NCI-H1092 (cell line): ENCODE measurements at places on chromosomes 3 and 15.

DNA sequence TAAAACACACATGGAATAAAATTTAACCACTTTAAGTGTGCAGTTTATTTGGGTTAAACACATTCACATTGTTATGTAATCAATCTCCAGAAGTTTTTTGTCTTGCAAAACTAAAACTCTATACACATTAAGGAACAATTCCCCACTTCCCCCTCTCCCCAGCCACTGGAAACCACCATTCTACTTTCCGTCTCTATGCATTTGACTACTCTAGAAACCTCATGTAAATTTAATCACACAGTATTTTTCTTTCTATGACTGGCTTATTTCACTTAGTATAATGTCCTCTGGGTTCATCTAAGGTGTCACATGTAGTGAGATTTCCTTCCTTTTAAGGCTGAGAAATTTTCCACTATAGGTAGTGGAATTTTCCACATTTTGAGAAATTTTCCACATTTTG, 568.7 kb upstream of the UBE2E2 start:
- no peak for DNase-seq

DNA sequence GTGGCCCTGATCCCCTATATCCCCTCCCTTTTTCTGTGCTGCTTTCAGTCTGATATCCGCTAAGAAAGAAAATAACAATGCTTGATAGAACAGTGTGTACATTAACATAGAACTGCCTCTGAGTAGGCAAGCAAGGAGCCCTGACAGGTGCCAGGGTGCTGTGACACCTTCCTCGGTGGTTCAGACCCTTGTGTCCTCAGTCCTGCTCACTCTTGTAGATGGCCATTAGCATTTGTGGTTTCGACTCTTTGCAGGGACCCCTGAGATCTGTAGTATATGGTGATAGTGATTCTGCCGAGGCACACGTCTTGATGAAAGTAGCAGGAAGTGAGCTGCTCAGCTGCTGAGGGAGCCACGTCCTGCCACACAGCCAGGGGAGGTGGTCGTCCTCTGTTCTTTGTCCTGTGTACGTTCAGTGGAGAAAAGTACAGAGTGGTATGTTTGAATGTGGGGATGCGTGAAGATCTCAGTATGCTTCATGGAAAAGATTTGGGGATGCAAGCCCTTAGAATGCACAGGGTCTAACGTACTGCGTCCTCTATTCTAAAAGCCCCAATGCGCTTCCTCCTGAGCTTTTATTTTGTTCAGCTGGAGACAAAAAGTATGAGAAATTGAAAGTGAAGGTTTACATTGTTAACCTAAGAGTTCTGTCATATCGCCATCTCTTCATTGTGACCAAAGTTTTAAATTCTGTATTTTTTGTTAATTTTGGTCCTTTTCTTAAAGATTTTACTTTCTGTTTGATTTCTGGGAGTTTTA, 35.4 kb downstream of the PXYLP1 start:
- DNase-seq, result no peak

- DNase-seq, result no peak
Measured at GRCh38 chr3:174431717-174432116, 427.4 kb upstream of the NAALADL2 start.

GRCh38 chr3:23262766-23263165, 59.6 kb downstream of the UBE2E2 start:
- no peak for DNase-seq

DNA sequence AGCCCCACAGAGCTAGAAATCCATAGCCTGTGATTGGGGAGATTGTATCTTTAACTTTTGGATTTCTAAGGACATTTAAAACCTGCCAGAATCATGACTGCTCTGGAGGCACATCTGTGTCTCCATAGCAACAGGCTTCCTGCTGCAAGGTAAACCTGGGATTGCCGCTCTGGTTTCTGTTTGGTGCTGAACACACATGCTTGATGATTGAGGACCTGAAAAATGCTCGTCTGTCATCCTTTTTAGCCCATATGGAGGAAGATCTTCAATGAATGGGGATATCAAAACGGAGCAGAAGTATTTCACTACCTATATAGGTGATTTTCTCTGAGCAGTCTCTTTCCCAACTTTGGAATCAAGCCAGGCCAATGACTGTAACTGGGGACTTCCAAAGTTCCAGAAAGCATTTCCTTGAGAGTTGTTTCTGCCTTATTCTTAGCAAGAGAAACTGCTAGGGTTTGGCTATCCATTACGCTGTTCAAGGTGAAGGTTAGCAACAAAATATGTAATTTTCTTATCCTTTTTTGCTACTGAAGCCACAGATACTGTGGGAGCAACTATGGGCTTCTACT, 96.5 kb upstream of the TNIK start:
- peak; percentile 63 for DNase-seq

DNA sequence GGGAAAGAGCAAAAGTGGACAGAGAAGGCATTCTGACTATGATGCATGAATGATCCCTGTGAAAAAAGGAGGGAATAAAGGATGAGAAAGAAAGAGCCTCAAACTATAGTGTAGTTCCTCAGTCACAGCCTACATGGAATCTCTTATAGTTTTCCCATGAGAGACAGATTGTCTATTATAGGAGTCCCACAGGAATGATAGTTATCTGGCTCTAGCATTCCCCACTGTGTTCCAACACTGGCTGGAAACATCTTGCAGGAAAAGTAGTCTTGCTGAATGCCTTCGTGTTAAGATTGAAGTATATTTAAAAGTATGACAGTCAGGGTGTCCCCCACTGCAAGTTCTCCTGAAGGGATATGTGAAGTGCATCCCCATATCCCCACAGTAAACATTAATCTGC, 641.5 kb upstream of the NECTIN3 start:
- DNase-seq, result no peak

DNA sequence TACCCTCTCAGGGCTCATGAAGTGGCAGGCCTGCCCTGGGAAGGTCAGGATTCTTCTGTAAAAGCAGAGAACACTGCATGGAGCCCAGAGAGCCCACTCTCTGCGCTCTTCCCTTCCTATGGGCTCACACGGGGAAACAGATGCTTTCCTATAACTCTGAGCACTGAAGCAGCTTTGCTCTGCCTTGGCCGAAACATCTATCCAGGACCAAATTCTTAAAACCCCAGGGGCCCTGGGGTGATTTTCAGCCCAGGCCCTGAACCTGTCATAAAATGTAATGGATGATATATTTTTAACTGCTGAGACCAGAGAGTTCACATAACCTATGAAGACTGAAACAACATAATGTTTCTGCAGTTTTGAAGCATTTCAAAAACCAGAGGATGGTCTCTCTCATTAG, 249.9 kb upstream of the CTDSPL start:
- DNase-seq, result no peak

DNA sequence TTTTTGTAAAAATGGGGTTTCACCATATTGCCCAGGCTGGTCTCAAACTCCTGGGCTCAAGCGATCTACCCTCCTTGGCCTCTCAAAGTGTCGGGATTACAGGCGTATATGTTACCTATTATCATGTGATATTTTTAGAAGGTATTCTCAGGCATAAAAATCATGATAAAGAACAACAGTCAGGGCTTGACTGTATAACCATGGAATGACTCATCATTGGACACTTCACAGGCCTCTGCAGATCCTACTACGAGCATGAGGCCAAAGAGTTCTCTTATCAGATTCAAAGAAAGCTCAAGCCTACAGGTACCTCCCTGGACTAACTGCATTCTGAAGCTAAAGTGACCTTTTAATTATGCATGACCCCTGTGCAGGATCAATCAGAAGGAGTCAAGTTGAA, 91.7 kb upstream of the PRICKLE2 start:
- DNase-seq, result no peak

- no peak for DNase-seq
Measured at GRCh38 chr15:60679256-60679655, 200.3 kb upstream of the ICE2 start.

- DNase-seq, result no peak
Measured at GRCh38 chr3:120503727-120504616, 53.2 kb upstream of the FSTL1 start.
